ENCODE measurements at places on chromosomes 5 and 9.

DNA sequence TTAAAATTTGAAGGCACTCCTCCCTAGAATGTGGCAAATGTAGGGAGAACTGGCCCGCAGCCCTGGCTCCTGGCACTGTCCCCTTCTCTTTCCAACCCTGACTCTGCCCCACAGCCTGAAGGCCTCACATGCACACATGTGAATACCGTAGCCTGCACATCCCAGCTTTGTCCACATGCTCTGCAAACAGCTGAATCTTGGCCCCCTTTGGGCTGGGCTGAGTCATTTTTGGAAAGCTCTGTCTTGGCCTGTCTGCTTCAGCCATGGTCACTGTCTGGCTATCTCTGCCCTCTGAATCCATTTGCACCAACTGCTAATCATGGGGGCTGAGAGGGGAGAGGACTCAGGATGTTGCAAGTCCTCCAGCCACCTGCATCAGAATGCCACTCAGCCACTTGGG is 22.1 kb upstream of the GALNT10 start:
- no peak for DNase-seq

- no peak for DNase-seq
Measured at GRCh38 chr5:173240091-173241050, 5.4 kb upstream of the NKX2-5 start.

DNA sequence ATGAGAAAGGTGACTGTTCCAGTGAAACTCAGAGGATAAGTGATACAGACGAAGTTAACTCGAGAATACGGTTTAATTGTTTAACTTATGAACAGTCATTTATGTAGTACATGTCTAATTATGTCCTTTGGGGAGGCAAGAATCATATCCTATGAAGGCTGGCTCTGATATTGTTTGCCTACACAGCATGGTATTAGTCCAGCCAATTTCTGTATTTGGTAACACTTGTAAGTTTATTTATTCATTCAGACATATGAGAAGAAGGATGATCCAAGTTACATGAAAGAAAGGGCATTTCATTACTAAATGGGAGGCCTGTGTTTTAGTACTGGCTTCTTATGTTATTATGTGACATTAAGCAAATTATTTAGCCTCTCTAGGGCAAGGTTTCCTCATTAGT is 199.7 kb downstream of the NNT start:
- DNase-seq: no peak

GRCh38 chr9:71647094-71647591 is 121.2 kb downstream of the CEMIP2 start:
- DNase-seq: no peak

DNA sequence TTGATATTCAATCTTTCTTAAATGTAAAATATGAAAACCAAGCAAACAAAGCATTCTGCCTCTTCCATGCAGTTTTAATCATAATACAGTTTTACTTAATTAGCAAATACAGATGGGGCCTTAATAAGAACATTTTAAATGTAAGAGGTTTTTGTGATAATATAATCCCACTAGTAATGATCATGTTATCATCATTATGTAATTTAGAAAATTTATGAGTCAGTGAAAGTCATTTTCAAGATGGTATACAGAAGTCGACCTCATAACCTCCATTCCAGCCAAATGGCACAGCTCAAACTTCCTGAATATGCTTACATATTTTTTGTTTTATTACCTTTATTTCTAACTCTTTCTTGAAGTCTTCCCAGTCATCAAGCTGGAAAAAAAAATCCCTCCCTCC is 102.2 kb upstream of the GNA14 start:
- DNase-seq: no peak

DNA sequence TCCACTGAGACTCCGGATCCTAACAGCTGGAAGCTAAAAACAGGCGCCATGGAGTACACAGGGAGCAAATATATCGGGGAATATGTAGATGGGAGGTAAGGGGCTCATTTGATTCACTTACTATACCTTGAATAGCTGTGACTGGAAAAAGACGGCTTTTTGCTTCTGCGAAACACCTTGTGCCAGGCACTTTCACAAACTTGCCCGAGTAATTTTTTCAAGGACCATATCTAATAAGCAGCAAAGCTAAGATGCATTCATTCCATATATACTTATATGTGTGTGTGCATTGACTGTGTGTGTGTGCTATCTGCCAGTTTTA is 178 bp downstream of the MORN5 start:
- no peak for DNase-seq

GRCh38 chr5:178273665-178274541 is 41.3 kb upstream of the PHYKPL start:
- DNase-seq: no peak

- DNase-seq: no peak
Measured at GRCh38 chr5:66860199-66860975, 264.2 kb downstream of the MAST4 start.

- DNase-seq: no peak
Measured at GRCh38 chr9:122065923-122066629, 27.0 kb downstream of the TTLL11 start.

DNA sequence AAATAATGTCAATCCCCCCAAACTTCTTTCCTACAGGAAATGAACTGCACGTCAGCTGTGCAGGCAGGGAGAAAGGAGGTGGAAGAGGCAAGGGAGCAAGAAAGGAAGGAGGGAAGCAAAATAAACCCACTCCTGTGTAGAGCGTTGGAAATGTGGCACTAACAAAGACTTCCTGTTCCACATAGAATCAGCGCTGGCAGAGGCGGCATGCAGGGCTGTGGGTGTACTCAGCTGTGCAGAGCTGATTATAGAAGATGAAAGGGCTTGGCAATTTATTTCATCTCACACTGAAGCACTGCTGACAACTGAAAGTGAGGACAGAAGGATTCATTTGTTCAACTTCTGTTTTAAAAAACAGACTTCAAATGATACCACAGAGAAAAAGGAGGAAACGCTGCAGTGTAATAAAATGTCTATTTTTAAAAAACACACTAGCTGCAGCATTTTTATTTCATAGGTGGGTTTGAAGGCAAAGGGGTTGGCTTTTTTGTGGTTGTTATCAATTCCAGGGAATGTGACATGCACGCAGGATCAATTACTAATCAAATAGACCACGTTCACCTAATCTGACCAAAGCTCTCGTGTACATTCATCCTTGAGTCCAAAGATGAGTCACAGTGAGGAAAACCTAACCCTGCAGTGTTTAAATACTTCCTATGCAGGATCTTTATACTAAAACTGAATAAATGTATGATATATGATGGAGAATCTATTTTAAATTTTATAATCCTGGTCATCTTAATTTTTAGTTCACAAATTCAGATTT is 583.5 kb downstream of the ZNF608 start:
- peak; percentile 90 for DNase-seq

- DNase-seq: no peak
Measured at GRCh38 chr5:61344187-61344944, 12.3 kb downstream of the ZSWIM6 start.

DNA sequence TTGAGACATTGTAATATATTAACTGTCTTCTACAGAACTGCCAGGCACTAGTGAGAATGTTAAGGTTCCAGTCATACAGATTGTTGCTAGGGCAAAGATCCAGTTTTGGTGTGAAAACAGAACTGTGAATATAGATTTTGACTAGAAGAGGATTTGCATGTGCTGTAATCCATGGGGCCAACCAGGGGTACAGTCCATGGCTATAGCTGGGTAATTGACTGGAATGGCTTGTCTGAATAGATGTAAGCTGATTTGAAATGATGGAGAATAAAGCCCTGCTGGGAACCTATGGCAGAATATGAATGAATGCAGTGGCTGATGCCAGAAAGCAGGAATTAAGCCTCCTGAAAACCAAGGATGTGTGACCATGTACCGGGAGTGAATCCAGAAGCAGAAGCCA is 748.5 kb upstream of the CDH10 start:
- no peak for DNase-seq

- DNase-seq: no peak
Measured at GRCh38 chr5:36519881-36520280, 86.5 kb upstream of the SLC1A3 start.

- DNase-seq: no peak
Measured at GRCh38 chr9:14238079-14238478, 75.9 kb downstream of the NFIB start.

- DNase-seq: no peak
Measured at GRCh38 chr9:79568337-79569101, 3.2 kb upstream of the TLE4 start.

GRCh38 chr5:122499585-122499984 is 187.5 kb downstream of the SNCAIP start:
- DNase-seq: no peak

Measured in nucleus accumbens (tissue), 56 donors.